ENCODE measurements at places on chromosomes 1 and 21.

DNA sequence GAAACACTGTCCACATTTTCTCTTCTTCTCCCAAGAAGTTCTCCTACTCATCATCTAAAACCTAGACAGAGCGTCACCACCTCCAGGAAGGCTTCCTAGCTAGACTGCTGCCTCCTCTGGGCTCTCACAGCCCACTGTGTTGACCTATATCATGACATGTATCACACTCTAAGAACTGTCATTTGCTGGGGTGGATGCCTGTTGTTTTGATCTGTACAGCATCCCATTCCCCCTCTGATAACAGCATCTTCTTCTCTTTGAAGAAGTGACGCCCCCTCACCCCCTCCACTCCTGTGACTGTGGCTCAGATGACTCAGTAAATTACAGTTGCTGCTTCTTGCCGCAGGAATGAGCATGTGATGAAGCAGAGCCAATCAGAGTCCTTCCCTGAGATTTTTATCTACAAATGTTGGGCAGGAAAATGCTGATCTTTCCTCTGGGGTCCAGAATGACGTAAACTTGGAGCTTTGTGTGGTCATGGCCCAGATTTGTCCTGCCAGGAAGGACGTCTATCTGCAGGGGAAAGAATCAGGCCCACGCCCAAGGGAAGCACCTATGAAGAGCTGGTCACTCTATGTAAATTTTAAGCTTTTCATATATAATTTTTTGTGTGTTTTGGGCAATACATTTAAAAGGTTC, 28.0 kb upstream of the FOXO6 start:
- no peak for DNase-seq

GRCh38 chr1:20233866-20234265, 47.5 kb upstream of the PLA2G2C start:
- DNase-seq, result no peak

- DNase-seq, result no peak
These were observed 778 bp upstream of the MIXL1 start for GRCh38 chr1:226222686-226223085.

- no peak for DNase-seq
These were observed 21.0 kb downstream of the PLXNA2 start for GRCh38 chr1:208223136-208223535.

GRCh38 chr1:210303391-210303790, 25.3 kb upstream of the HHAT start:
- DNase-seq, result no peak

DNA sequence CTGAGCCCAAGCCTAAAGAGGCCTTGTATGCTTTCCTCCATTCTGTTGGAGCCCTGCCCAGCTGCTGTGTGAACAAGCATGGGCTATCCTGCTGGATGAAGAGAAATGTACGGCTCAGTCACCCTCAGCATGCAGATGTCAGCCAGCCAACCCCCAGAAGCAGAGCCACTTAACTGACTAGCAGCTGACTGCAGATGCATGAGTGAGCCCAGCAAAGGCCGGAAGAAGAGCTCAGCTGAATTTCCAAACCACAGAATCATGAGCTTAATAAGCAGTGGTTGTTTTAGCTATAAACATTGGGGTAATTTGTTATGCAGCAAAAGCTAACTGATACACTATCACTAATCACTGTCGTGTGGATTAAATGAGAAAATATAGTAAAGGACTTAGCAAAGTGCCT, 39.0 kb downstream of the FOXO6 start:
- no peak for DNase-seq

DNA sequence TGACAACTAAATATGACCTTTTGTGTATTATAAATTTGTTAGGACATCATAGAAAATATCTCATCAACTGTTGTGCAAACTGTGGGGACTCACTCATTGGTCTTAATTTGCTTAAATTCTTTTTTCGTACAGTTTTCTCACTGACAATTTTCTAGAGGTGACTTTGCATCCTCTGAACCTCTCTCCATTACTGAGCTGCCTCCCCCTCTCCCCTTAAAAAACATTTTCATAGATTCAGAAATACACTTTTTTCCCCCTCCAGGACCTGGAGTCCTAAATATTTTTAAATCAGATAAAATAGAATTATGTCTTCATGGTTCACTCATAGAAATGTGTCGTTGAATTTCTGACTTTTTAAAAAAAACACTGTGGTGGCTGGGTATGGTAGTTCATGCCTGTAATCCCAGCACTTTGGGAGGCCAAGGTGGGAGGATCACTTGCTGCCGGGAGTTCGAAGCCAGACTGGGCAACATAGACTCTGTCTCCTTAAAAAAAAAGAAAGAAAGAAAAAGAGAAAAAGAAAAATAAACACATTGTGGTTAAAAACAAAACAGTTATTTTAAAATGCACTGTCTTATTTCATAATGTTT, 1.5 kb downstream of the CNST start:
- DNase-seq, result no peak

DNA sequence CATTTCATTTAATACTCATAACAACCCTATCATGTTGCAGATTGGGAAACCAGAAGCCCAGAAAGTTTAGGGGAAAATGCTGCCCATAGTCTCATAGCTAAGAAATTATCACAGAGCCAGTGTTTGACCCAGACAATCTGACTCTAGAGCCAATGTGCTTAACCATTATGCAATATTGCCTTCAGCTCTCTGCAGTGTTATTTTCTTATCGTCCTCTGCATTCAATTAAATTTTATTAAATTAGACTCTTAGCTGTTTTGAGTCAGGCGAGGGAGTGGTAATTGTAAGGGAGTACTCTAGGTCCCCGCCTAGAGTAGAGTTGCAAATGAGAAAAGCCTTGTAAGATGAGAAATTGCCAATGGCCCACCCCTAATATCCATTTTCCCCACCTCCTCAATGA, 191.1 kb downstream of the TTLL7 start:
- peak; percentile 70 for DNase-seq
